Ammon's horn (tissue), 1 donor: ENCODE measurements at places on chromosomes 3 and 15.
A peak's percentile ranks its signal among the peaks of the same experiment; 100 is the strongest.

DNA sequence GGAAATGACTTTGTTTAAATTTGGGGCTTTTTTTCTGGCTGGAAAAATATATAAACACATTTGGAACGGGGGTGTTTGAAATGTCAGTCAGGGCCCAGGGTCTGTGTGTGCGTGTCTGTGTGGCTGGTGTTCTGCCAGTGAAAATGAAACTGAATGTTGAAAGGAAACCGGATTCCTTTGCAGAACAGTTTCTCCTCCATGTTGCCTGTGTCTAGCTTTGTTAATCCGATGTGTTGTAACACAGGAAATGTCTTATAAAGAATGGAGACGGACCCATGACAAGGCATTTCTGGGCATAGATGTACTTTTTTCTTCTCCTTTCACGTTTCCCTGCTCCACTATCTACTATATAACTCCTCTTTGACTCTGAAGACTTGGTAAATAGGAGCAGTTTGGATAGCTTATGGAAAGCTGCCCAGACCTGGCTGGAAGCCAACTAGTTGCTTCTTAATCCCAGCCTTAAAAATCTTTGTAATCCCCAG, 2.8 kb downstream of the SQOR start:
- DNase-seq: peak; percentile 73

- no peak for DNase-seq
Observed at GRCh38 chr3:72821161-72821781, 27.0 kb downstream of the SHQ1 start.

GRCh38 chr3:120596853-120597223, 702 bp downstream of the NDUFB4 start:
- no peak for DNase-seq

- no peak for DNase-seq
Observed at GRCh38 chr3:172607305-172608121, 84.3 kb upstream of the TNFSF10 start.

- DNase-seq: no peak
Observed at GRCh38 chr15:45107941-45108630, 5.9 kb downstream of the DUOX2 start.

- DNase-seq: peak; percentile 45
Observed at GRCh38 chr15:32861761-32862160, 144.0 kb downstream of the GREM1 start.

GRCh38 chr3:110910346-110910955, 161.2 kb upstream of the NECTIN3 start:
- no peak for DNase-seq

DNA sequence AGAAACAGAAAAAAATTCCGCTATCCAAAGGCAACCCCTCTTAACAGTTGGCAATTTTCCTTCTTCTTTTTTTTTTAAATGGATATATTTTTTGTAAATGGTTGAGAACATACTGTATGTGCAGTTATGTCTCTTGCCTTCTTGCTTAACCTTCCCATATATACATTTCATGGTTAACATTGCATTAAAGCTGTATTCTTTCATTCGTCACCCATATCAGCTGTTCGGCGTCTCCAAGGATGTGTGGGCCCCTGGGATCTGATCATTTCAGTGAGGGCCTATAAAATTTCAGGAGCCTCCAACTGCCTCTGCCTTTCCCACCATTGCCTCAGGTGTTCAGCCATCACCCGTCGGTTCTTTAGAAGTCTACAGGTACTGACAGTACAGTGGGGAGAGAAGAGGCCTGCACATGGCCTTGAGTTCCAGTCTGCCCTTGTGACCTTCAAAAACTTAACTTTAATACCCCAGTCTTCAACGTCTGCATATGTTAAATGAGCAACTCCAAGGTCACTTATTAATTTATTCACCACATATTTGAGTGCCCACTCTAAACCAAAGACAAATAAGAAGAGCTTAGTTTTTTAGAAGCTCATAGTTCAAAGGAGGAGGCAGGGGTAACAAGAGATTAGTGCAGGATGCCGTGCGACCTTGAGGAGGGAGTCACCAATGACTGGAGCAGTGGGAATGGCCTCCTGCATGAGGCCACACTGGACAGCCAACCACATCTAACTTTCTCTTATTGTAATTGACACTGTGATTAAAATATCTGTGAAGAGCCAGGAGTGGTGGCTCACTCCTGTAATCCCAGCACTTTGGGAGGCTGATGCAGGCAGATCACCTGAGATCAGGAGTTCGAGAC, 6.9 kb downstream of the ST6GAL1 start:
- DNase-seq: no peak

DNA sequence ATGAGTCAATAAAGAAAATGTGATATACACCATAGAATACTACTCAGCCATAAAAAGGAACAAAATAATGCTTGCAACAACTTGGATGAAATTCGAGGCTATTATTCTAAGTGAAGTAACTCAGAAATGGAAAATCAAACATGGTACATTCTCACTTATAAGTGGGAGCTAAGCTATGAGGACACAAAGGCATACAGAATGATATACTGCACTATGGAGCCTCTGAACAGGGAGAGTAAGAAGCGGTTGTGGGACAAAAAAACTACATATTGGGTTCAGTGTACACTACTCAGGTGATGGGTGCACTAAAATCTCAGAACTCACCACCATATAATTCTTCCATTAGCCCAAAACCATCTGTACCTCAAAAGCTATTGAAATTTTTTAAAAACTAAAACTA, 68.8 kb upstream of the AKAP13 start:
- DNase-seq: no peak

GRCh38 chr3:78430741-78431140, 1337.1 kb downstream of the ROBO1 start:
- DNase-seq: no peak

- no peak for DNase-seq
Observed at GRCh38 chr3:140856905-140857304, 84.7 kb upstream of the SLC25A36 start.

DNA sequence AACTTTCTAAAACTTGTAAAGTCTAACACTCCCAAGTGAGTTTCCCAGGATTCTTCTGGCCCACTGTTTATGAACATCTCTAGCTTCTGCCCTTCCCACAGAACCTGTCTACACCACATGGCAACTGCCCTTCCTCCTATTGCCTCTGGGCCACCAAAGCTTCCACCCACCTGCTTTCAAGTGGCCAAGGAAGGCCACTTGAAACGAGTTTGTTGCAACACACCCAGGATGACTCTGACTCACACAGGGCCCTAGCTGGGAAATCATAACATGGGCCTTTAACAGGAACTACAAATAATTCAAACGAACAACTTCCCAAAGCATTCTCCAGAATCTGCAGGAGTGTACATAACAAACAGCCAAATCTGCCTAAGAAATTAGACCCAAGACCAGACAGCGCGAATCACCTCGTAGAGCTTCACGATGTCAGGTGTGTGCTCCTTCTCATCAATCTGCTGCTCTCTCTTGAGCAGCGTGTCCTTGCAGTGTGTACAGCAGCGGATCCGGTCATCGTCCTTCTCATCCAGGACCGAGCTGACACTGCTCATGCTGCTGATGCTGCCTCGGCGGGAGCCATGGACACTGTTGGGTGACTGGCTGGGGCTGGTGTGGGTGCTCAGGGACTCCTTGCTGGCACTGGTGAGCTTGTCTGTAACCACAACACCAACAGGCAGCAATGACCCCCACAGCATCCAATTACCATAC, 16.8 kb downstream of the RBSN start:
- DNase-seq: no peak

- no peak for DNase-seq
Observed at GRCh38 chr3:171352387-171352935, 107.7 kb downstream of the TNIK start.

DNA sequence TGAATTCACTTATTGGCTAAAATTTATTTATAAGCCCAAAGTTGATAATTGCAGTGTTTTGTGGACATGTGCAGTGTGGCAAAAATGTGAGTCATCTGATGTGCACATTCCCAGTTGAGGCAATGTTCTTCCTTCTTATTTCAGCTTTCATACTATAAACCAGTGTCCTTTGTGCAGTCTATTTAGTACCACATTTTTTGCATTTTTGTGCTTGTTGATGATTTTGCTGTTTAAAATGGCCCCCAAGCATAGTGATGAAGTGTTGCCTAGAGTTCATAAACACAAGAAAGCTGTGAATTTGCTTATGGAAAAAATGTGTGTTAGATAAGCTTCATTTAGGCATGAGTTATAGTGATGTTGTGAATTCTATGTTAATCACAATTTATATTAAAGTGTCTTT, 19.4 kb upstream of the IL20RB start:
- no peak for DNase-seq

GRCh38 chr3:131883711-131884407, 151.0 kb downstream of the CPNE4 start:
- DNase-seq: no peak

DNA sequence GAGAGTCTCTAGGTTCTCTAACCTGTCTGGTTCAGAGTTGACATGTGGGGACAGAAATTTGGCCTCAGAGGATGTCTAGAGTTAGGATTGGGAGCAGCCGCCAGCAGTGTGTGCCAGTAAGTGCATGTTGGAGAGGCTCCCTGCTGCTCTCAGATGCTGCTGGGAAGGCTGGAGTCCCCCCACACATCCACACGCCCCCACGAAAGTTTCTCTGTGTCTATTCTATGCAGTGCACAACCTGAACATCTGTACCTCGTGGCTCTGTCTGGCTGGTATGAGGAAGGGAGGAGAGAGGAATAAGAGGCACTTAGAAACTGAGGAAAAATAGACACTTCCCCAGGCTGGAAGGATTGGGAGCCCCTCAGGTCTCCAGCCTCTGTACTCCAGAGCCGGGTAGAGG, 131.8 kb downstream of the RAB11A start:
- no peak for DNase-seq

DNA sequence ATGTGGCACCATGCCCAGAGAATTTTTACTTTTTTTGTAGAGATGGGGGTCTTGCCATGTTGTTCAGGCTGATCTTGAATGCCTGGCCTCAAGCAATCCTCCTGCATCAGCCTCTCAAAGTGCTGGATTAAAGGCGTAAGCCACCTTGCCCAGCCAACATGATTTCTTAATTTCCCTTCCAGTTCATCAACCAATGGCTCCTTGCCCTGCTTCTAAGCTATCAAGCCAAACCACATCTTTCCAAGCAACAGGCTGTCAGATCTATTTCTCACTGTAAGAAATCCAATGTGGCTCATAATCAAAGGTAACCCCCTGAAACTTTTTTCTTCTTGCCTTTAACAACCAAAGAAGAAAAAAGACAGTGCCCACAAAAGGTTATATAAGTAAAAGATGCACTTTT, 204.2 kb upstream of the ICE2 start:
- DNase-seq: no peak

- DNase-seq: peak; percentile 13
Observed at GRCh38 chr3:198030125-198030524, 70.1 kb downstream of the LMLN start.

DNA sequence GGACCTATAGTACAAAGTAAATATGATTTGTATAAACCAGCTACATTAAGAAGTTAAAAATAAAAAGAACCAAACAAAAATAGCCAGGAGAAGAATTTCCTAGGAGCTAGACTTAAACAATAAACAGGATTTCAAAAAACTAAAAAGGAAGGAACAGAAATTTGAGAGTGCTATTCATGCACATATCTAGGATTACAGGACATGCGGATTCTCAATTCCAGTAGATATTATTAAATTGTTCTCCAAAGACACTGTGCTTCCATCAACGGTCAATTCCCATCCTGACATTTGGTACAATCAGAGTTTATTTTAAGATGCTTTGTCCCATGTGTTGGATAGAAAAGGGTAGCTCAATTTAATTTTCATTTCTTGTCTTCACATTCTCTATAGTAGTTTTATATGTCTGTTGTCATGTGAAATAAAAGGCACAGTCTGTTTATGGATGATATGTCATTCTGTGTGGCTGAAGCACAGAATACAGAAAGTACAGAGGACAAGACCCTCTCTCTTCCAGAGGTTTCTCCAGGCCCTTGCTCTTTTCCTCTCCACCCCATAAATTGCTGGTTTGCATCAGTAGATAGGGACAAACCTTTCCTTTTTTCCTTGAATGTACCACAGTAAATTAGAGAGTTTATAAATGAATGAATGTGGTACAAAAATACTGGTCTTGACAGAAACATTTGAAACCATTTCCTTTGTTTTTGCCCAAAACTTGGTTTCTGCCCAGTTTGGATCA, 3.5 kb downstream of the PLOD2 start:
- DNase-seq: no peak

GRCh38 chr3:160977773-160978172, 127.4 kb downstream of the B3GALNT1 start:
- no peak for DNase-seq

- DNase-seq: no peak
Observed at GRCh38 chr3:41272667-41273066, 73.4 kb downstream of the CTNNB1 start.

DNA sequence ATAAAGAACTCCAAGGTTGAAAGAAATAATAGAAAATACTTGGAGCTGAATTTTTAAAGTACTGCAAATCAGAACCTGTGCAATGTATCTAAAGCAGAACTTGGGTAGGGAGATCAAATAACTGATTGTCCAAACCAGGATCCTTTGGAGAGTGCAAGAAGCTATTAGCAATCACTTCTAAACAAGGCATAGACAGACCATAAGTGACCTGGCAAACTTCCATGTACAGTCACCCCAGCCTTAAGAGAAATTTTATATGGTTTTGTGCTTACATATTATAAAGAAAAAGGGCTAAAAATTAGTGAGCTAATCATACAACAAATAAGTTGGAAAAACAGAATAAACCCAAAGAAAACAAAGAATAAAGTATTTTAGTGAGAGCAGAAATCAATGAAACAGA, 35.2 kb downstream of the ETV5 start:
- DNase-seq: no peak

- no peak for DNase-seq
Observed at GRCh38 chr3:66101901-66102300, 63.2 kb upstream of the MAGI1 start.

- DNase-seq: no peak
Observed at GRCh38 chr3:110519071-110519470, 552.5 kb upstream of the NECTIN3 start.

- DNase-seq: no peak
Observed at GRCh38 chr3:113654851-113655250, 41.6 kb downstream of the USF3 start.

GRCh38 chr3:22121068-22121701, 370.2 kb upstream of the ZNF385D start:
- DNase-seq: no peak

DNA sequence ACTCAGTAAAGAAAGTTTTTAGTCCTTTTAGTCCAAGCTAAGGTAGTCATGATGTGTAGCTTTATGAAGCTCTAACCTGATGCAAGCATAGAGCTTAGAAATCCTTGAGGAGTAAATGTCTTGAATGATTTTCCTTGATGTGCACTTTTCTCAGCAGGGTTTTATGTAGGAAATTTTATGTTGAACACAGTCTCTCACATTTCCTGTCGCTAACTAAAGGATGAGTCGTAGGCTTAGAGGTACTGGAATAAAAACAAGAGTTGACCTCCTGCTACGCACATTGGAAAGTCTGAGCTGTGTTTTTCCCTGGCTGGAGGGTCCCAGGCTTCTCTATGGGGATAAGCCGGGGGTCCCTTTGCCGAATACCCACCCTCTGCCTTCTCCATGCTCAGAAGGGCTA, 34.7 kb upstream of the ZPLD1 start:
- DNase-seq: no peak
